CD4-positive, alpha-beta T cell treated with Interleukin-17A for 1 hour (primary cell): ENCODE measurements at places on chromosomes 1 and 21.

GRCh38 chr1:45924736-45925135 lies 121.3 kb downstream of the MAST2 start:
- no peak for DNase-seq

- DNase-seq = no peak
Observed at GRCh38 chr1:164707868-164708331, 148.9 kb downstream of the PBX1 start.

DNA sequence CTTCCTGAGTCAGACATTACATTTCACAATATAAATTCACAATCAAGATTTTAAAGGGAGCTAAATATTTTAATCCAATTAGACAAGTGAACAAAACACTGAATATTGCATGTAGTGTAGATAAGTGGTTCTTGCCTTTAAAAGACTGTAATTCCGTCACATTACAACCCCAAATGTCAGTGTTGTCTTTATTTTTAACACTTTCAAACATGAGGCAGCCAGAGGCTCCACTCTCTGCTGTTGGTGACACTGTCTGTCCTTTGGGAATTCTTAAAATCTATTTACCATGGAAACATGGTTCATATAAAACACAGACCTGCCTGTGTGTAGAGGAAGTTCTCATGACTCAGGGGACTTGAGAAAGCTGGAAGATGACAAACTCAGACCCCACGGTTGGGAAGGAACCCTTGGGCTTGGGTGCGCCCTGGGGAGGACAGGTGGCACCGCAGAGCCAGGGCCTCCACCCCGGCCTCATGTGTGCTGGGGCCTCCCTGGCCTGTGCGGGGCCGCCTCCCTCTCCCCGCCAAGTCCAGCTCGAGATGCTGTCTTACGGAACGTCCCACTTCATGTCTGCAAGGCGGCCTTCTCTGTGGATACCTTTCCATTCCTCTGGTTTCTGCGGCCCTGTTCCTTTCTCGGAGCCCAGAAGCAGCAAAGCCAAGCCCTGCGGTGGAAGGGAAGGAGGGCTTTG lies 239.0 kb downstream of the SDCCAG8 start:
- no peak for DNase-seq

GRCh38 chr1:160169553-160170399 lies 18.4 kb downstream of the ATP1A4 start:
- DNase-seq = no peak

- no peak for DNase-seq
Observed at GRCh38 chr1:974293-974640, 7.6 kb downstream of the PERM1 start.

GRCh38 chr1:164796916-164797315 lies 237.9 kb downstream of the PBX1 start:
- no peak for DNase-seq

- DNase-seq = peak; percentile 99
Observed at GRCh38 chr1:17053685-17054410, at the start of gene SDHB. Gene SDHB (minus strand): TSS chr1:17054032. CDS start chr1:17054019, 13 bp downstream.

DNA sequence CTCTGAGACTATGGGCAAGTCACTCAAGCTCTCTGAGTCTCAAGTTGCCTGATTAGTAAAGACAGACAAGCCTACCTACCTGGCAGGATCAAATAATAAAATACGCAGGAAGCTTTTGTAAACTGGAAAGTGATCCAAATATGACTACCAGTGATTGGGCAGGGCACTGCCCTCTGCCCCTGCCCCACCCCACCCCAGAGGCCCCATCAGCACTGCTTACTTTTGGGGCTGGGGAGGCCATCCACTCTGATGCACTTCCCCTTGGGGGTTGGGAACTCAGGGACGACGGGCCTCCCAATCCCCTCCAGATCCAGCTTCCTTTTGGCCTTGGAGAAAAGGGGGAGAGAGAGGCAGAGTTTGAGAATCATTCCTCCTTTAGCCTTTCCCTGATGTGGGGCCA lies 6.9 kb downstream of the E2F2 start:
- no peak for DNase-seq

GRCh38 chr1:83055391-83056170 lies 943.4 kb downstream of the TTLL7 start:
- DNase-seq = no peak
